ENCODE measurements at places on chromosomes 7 and 10. TPM values are rescaled to one million over a fixed set of nuclear protein-coding genes. Genes with fewer than 3 reads are reported as not detected.

DNA sequence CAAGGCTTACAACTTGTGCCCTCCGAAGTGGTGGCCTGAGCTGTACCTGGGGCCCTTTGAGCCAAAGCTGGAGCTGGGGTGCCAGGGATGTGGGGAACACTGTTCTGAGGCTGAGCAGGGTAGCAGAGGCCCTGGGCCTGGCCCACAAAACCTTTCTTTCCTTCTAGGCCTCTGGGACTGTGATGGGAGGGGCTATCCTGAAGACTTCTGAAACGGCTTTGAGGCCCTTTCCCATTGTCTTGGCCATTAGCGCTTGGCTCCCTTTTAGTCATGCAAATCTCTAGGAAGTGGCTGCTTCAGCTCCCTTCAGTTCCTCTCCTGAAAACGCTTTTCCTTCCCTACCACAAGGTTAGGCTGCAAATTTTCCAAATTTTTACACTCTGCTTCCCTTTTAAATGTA lies 16.8 kb upstream of the CRYGN start:
- H3K27ac ChIP-seq = no peak overlapping the region
- H3K36me3 ChIP-seq = no peaks in the 10 kb centered on the region
- no peaks in the 10 kb centered on the region for H3K27me3 ChIP-seq

DNA sequence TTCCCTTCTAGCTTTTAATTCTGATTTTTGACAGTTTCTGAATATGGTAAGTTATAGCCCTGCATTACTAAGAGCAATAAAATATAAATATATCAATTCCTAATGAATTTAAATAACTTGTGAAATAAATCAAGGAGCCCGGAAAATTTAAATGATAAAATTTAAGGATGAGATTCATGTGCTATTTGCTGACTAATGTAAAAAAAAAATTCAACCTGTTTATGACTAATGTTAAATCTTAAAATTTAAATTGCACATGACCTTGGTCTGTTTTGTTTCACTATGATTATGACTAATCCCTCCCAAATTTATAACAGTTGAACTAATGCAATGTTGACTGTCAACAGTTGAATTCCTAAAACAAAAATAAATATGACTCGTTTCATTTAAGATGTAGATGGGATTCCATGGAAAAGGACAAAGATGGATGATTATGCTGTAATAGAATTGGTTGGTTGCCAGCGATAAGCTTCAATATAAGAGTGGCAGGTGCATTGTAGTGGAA lies 419.9 kb downstream of the NRG3 start:
- no peaks in the 10 kb centered on the region for H3K36me3 ChIP-seq
- no peak for DNase-seq
- H3K4me1 ChIP-seq = no peaks in the 10 kb centered on the region
- H3K27me3 ChIP-seq = no peaks in the 10 kb centered on the region
- H3K27ac ChIP-seq = no peak overlapping the region

DNA sequence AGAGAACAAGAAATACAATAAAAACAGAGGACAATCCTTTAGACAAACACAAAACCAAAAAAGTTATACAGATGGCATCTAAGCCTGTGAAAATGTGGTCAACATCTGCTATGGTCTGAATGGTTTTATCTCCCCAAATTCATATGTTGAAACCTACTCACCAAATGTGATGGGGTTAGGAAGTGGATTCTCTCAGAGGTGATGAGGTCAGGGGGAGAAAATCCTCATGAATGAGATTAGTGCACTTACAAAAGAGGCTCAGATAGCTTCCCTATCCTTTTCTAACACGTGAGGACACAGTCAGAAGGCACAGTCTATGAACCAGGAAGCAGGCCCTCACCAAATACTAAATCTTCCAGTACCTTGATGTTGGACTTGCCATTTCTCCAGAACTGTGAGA lies 147.8 kb upstream of the GPR22 start:
- H3K27ac ChIP-seq = no peak overlapping the region
- H3K4me3 ChIP-seq = no peak overlapping the region
- H3K27me3 ChIP-seq = no peaks in the 10 kb centered on the region
- no peaks in the 10 kb centered on the region for H3K36me3 ChIP-seq

The PDGFA gene
- 78.5 TPM for total RNA-seq

The MMRN2 gene
- 0.21 TPM for total RNA-seq

The FGL2 gene
- not detected for total RNA-seq

All from Caco-2 (cell line).